ENCODE measurements at places on chromosomes 13 and 19.
A peak's percentile ranks its signal among the peaks of the same experiment; 100 is the strongest.

DNA sequence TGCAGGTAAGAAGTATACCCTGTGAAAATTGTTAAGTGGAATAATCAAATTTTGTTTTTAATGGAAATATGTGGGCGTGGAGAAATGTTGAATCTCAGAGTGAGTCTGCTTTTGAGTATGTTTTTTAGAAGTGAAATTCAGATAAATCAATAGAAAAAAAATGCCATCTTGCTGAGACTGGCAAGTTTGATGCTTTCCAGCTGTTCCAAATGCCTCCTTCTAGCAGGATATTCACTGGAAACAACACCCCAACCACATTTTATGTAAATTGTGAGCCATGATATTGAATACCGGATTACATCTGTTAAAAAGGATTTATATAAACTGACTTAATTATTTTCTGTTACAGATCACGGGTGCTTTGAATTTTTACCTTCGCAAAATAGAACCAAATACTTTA lies 115.4 kb downstream of the ITGBL1 start:
- DNase-seq: no peak

- DNase-seq: peak; percentile 29
These were observed 72.1 kb downstream of the KATNAL1 start for GRCh38 chr13:30235216-30235615.

DNA sequence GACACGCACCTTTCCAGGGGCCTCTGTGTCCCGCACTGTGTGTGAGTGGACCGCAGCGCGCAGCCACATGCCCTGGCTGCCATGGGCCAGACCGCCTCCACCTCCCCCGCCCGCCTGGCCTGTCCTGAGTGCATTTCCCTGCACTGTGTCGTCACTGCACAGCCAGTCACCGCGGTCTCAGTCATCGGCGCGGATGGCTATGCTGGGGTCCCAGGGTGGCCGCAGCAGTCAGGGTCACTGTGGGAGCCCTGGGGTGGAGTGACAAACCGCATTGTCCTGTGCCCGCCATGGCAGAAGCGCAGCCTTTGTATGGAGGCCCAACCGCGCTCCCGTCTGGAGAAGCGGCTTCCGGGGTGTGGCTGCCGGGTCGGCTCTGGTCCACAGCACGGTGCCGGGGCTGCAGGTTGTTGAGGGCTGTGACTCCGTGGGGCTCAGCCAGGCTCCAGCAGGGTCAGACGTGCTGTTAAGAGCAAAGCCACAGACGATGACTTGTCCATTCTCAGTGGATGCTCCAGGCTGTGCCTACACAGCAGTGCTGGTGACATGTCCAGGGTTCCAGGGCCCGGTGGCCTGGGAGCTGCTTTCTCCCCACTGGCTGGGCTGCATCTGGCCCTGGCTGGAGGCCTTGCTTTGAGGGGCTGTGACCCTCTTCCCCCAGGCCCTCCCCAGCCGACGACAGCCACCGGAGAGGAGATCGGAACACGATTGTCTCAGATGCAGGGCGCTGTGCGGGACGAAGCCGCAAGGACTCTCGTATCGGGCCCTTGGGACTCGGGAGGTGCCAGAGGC lies 6.3 kb upstream of the NDUFS7 start:
- no peak for DNase-seq

- DNase-seq: no peak
These were observed 917.6 kb downstream of the PCDH9 start for GRCh38 chr13:66312312-66313087.

GRCh38 chr19:1318678-1319471 lies 33.2 kb downstream of the EFNA2 start:
- no peak for DNase-seq

- peak; percentile 92 for DNase-seq
These were observed 1.5 kb upstream of the BCAT2 start for GRCh38 chr19:48812094-48812929.

DNA sequence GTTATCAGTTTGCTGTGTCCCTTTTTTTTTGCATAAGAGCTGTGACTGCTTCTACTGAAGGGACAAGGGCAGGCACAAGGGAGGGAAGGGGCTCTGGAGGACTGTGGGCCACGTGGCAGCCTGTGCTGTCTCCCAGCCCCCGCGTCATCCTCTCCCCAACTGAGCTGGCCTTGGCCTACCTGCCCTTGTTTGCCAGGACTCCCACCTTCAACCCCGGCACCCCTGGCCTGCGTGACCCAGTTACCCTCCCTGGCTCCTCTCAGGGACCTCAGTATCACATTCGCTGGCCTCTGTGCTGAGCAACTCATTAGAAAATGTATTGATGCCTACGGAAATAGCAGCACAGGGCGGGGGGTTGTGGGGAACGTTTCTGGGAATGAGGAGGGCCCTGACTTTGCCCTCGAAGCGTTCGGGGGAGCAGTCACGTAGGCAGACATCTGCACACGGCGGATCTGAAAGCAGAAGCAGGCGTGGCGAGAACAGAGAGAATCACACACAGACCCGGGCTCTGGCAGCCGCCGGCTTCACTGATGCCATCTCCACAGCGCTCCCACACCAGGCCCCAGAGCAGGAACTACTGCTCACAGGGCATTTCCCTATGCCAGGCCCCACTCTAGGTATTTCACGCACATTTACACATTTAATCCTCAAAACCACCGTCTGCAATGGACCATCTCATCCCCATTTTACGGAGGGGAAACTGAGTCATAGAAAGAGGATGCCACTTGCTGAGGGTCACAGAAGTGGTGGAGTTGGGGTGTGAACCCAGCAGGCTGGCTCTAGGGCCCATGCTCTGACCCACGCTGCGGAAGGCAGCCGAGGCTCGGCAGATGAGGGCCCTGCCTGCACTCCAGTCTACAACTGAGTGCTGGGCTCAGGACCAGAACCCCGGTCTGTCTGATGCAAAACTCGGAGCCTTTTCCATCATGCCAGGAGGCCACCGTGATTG lies 5.7 kb upstream of the ATF5 start:
- no peak for DNase-seq

- no peak for DNase-seq
These were observed 902.3 kb upstream of the SLITRK1 start for GRCh38 chr13:84784443-84785153.

DNA sequence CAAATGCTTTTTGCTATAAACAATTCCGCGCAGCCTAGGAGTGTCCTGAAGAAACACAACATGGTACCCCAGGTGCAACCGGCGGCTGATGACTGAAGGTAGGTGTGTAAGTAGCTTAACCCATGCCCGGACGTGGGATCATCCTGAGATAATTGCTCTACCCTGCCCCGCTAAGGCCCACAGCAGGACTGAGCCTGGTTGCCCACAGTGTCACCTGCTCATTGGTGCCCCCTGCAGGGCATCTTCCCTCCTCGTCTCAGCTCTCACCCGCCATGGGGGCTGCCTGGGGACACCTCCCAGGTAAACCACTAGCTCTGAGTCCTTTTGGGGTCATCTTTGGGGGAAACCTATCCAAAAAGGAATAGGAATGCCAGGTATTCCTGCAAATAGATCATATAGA lies 22.3 kb downstream of the TMEM161A start:
- DNase-seq: peak; percentile 71

- DNase-seq: no peak
These were observed 196.8 kb downstream of the RAP2A start for GRCh38 chr13:97630725-97631124.

Measured in hematopoietic multipotent progenitor cell treated with erythropoietin and hydrocortisone succinate and interleukin-3 and kit ligand, for 6 days (in vitro differentiated cells).